ENCODE measurements at places on chromosomes 2 and 18.

GRCh38 chr2:171515672-171516298, 6.5 kb upstream of the CYBRD1 start:
- DNase-seq: peak; percentile 67

DNA sequence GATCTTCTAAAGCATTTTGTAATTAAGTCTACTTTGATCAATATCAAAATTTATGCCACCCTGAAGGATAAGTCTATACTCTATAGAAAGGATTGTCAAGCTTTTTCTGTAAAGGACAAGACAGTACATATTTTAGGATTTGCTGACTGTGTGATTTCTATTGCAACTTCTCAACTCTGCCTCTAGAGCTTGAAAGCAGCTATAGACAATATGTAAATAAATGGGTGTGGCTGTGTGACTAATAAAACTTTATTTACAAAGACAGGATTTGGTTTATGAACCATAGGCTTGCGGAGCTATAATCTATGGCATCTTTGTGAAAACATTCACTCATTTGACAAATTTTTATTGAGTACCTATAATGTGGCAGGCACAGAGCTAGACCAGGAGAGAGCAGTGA, 18.4 kb downstream of the UPP2 start:
- no peak for DNase-seq

GRCh38 chr18:63994783-63995399, 25.0 kb downstream of the SERPINB8 start:
- peak; percentile 51 for DNase-seq

DNA sequence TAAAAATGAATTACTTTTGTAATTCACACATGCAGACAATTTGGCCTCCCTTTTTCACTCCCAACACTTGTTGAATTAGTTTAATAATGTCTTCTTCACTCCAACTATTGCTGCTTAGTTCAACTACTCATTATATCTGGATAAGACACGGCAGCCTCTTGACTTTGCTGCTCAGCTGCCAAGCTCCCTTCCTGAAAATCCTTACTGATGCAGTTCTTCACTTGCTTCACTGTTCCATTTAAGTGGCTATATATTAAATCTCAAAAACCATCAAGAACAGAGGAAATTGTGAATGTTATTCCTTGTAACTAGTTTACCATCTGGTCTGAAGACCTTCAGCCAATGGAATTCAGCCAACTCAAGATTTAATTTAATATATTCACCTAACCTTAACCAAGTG, 127.1 kb downstream of the NCOA1 start:
- no peak for DNase-seq

GRCh38 chr18:36636237-36636817, 192.5 kb downstream of the TPGS2 start:
- peak; percentile 43 for DNase-seq

GRCh38 chr2:43102366-43103092, 123.9 kb downstream of the ZFP36L2 start:
- DNase-seq: no peak

GRCh38 chr18:50142441-50143120, 52.4 kb downstream of the MYO5B start:
- DNase-seq: no peak

- DNase-seq: peak; percentile 61
Measured at GRCh38 chr2:121095257-121096080, 189.5 kb downstream of the TFCP2L1 start.

GRCh38 chr2:208379192-208379591, 27.4 kb upstream of the PTH2R start:
- no peak for DNase-seq

- DNase-seq: no peak
Measured at GRCh38 chr2:7557376-7557775, 640.2 kb downstream of the RNF144A start.

DNA sequence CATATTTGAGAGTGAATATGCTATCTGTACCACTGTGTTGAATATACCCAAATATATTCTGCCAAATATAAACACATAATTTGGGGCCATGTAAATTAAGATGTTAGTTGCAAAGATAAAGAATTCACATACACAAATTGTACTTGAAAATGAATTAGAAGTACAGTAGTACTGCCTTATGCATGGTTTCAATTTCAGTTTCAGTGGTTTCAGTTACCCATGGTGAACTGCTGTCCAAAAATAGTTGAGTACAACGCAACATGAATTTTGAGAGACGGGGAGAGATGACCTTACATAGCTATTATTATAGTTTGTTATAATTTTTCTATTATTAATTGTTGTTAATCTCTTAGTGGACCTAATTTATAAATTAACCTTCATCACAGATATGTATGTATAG, 1313.0 kb upstream of the FAM98A start:
- no peak for DNase-seq

GRCh38 chr2:60678551-60678950, 77.5 kb upstream of the PAPOLG start:
- DNase-seq: no peak

GRCh38 chr2:159716857-159717256, 4.6 kb downstream of the MARCHF7 start:
- DNase-seq: no peak

GRCh38 chr2:181844551-181845290, 46.8 kb upstream of the ITPRID2 start:
- no peak for DNase-seq

DNA sequence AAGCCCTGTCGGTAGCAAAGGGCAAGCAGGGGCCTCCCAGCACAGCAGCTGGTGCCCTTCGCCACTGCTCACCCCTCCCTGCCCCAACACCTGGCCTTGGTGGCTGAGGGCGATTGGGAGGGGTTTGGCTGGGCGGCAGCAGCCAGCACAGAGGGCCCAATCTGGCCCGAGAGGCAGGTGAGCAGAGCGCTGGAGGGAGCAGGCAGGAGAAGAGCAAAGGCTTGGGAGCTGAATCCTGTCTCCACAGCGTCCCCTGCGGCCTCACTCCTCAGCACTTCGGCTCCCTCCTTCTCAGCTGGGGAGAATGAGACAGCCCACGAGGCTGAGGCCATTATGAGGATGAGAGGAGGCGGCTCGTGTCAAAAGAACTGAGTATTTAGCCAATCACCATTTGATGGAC, 74.9 kb upstream of the TAF1B start:
- peak; percentile 40 for DNase-seq

- peak; percentile 7 for DNase-seq
Measured at GRCh38 chr2:219836647-219837177, 209.3 kb downstream of the SLC4A3 start.

GRCh38 chr2:134232461-134232860, 21.4 kb upstream of the MGAT5 start:
- no peak for DNase-seq

DNA sequence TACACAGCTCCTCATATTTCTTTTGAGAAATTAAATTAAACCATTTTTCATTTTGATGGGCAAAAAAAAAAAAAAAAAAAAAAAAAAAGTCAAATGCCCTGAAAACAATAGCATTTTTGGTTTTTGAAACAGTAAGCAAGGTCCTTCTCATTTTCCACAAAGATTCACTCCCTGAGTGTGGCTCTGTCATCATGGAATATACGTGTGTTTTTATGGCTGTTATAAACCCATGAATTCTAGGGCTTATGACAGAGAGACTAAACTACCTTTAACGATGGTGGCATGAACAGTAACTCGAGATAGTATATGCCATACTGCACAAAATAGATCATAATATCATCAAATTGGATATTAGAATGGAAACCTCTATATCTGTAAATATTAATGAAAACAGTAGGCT, 179.2 kb upstream of the ZNF521 start:
- DNase-seq: no peak

DNA sequence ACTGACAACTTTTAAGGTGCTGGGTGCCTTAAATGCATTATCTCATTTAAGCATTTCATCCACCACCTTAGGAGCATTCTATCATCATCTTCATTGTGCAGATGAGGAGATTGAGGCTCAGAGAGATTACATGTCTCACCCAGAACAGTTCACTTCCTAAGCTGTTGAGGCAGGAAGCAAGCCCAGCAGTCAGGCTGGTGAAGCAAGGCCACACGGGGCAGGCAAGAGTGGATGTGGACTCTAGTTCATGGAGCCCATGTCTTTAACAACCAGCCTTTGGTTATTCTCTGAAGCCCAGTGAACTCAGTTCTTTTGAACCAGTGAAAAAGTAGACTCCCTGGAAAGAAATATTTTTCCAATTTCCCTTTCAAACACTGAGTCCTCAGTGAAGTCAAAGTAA, 294.8 kb upstream of the MGAT5 start:
- DNase-seq: no peak

DNA sequence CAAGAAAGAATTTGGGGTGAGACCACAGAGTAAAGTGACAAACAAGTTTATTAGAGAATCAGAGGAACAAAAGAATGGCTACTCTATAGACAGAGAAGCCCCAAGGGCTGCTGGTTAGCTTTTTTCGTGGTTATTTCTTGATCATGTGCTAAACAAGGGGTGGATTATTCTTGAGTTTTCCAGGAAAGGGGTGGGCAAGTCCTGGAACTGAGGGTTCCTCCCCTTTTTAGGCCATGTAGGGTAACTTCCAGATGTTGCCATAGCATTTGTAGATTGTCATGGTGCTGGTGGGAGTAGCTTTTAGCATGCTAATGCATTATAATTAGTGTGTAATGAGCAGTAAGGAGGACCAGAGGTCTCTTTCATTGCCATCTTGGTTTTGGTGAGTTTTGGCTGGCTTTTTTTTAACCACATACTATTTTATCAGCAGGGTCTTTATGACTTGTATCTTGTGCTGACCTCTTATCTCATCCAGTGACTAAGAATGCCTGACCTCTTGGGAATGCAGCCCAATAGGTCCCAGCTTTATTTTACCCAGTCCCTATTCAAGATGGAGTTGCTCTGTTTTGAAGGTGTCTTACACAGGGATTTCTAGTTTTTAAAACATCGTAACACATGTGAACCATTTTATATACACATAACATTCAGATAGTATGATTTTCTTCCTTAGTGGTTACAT, 77.8 kb downstream of the MYO1B start:
- no peak for DNase-seq

- DNase-seq: peak; percentile 42
Measured at GRCh38 chr2:99648178-99648844, 158.5 kb upstream of the REV1 start.

GRCh38 chr2:182117196-182117595, 131.5 kb downstream of the PPP1R1C start:
- no peak for DNase-seq

Data from amniotic epithelial cell (primary cell).